COR-L47 (cell line): ENCODE measurements at places on chromosomes 16 and 17.
A peak's percentile ranks its signal among the peaks of the same experiment; 100 is the strongest.

GRCh38 chr17:76384987-76385891, 830 bp downstream of the SPHK1 start:
- DNase-seq, result no peak

DNA sequence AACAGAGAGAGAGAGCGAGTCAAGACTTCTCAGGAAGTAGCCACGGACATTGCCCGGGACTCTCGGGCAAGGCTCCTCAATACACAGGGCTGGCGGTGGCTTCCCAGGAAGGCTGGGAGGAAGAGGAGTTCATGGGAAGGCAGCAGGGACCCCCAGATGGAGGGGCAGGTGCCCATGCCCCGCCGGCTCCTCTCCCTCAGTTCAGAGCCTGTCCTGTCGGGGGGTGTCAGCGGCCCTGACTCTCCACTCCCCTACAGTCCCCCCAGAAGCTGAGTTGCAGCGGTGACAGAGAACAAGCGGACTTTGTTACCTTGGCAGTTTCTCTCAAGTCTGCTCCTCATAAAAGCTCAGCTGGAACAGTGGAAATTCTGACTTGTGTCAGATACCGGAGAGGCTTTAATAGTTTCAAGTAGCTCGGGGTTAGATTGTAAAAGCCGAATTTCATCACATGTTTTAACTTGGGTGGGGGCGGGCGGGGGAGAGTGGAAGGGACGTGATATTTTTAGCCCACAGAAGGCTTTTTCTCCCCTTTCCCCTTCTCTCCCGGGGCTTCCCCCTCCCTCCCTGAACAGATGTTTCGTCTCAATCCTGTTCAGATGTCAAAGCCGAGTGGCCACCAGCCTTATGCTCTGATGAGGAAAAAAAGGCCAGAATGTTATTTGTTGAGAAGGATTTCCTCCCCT, 65.2 kb downstream of the NKD1 start:
- no peak for DNase-seq

- DNase-seq, result no peak
Measured at GRCh38 chr17:34300652-34301370, 15.3 kb downstream of the CCL11 start.

- DNase-seq, result peak; percentile 83
Measured at GRCh38 chr16:89924297-89924924, 1.3 kb downstream of the TUBB3 start.

DNA sequence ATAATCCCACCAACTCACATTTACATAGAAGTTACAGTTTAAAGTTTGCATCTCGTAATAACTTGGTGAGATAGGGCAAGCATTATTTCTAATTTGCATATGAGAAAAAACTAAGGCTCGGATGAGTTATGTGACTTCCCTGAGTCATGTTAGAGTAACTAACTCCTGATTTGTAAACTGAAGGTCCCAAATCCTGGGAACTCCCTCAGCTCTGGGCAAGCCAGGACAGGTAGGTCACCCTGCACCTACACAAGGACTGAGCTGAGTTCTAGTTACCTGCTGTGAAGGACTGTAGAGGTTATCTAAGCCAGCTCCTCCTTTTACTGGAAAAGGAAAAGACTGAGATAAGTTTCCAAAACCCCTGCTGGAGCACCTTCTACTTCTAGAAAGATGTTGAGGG, 92.1 kb upstream of the HLF start:
- no peak for DNase-seq

GRCh38 chr17:63033142-63033541, 67.1 kb downstream of the TANC2 start:
- DNase-seq, result no peak

DNA sequence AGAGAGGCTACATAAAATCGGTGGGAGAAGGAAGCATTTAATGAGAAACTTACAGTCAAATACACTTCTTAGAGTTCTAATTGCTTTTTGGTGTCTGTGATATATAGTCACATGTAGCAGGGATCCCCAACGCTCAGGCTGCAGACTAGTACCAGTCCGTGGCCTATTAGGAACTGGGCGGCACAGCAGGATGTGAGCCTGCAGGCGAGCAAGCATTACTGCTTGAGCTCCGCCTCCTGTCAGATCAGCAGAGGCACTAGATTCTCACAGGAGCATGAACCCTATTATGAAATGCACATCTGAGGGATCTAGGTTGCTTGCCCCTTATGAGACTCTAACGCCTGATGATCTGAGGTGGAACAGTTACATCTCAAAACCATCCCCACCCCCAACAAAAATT, 158.5 kb downstream of the TANC2 start:
- DNase-seq, result no peak

DNA sequence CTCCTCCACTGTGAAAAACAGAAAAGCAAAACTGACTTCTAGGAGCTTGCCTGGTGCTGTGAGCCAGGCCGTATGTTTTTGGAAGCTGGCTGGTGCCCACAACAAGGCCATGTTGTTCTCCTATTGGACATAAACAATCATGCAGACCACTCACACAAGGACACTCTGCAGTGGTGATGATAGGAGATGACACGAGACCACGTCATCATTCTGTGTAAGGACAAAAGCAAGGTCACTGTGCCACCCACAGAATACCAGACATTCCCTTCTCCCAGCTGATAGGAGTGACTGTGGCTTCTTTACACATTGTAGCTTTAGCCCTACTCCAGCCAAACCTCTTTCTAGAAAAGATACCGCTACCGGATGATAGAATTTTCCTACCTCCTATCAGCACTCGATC, 47.7 kb upstream of the LCMT1 start:
- no peak for DNase-seq

GRCh38 chr17:77770331-77771105, 188.0 kb upstream of the TNRC6C start:
- no peak for DNase-seq

DNA sequence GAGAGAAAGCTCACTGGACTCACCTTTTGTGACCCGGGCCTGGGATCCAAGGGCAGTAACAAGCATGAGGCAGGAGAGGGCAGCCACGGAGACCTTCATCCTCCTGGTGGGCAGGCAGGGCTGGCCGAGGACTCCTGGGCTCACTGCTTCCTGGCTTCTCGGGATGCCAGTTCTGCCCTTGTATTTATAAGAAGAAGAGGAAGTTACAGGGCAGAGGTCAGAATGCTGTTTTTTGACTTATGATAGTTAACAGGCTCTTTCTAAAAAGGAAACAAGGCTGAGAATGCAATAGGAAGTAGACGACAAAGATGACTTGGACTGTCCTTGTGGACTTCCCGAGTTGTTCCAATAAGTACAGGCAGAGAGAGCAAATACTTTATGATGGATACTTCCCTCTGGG, at the start of gene CCL23:
CCL23 (minus strand) TSS at position 174 of the 400 bp plus-strand sequence; CDS start at position 99, 75 bp downstream.
- no peak for DNase-seq

GRCh38 chr17:348692-349425, 3.7 kb downstream of the RPH3AL start:
- peak; percentile 19 for DNase-seq

GRCh38 chr16:66223176-66223780, 143.2 kb upstream of the CDH5 start:
- no peak for DNase-seq

DNA sequence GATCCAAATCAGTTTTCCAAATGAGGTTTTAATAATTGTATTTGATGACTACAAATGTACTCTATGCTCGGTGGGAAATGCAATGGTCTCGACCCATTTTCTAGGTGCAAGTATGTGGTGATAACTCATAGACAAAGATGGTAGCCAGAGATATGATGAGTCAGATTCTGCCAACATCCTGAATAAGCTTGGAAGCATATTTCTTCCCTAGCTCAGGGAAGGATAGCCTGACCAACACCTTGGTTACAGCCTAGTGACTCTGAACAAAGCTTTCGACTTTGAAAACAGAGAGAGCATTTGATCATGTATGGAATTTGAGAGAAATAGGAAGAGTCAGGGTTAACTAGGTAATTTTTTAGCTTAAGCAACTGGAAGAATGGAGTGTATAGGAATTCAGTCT, 128.3 kb upstream of the MYOCD start:
- no peak for DNase-seq

- no peak for DNase-seq
Measured at GRCh38 chr16:29892458-29892813, 6.9 kb downstream of the SEZ6L2 start.

DNA sequence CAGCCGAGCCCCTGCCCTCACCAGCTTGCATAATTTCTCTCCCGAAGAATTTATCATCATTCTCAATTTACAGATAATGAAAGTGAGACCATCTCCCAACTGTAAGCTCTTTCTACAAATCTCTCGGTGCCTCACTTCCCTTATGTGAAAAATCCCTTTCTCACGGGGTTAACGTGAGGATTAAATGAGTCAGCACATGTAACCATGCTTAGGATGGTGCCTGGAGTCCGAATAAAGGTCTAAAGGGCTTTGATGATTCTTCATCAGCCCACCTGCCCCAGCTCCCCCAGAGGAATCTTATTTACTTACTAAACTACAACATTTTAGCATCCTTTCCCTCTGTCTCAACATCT, 24.8 kb upstream of the PIK3R6 start:
- no peak for DNase-seq

GRCh38 chr16:85935974-85936760, 37.2 kb downstream of the IRF8 start:
- no peak for DNase-seq

DNA sequence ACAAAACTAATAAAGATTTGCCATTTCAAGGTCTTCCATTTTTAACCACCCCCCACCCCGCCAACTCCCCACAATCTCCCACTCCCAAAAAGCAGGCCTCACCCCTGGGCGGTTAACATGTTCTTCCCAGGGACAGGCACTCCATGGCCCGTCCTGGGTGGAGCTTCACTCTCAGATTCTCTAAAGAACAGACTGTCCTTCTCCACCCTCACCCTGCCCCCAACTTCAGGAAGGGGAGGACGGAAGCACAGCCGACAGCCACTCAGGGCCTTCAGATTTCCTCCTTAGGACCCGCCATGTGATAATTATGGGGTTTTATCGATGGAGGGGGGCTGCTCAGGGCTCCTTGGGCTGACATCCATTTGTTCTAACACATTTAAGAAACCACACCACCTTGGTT, 61.9 kb downstream of the ZFHX3 start:
- no peak for DNase-seq

GRCh38 chr17:17837966-17838962, 1.5 kb upstream of the SREBF1 start:
- no peak for DNase-seq

DNA sequence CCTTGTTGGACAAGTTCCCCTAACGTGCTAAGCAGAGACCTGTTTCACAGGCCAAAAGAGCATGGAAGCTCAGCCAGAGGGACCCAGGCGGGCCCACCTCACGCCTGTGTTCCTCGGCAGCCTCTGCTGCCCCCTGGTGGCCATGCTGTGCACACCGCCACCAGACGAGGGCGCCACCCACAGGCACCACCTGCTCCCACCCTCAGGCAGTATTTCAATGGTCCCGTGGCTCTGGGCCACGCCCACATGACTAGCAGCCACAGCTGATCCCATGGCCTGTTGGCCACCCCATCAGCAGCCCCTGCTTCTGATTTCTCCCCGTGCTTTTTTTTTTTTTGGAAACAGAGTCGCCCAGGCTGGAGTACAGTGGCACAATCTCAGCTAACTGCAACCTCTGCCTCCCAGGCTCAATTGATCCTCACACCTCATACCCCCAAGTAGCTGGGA, 18.9 kb downstream of the MPG start:
- DNase-seq, result peak; percentile 85

GRCh38 chr17:72515291-72516065, 394.7 kb downstream of the SOX9 start:
- peak; percentile 23 for DNase-seq

DNA sequence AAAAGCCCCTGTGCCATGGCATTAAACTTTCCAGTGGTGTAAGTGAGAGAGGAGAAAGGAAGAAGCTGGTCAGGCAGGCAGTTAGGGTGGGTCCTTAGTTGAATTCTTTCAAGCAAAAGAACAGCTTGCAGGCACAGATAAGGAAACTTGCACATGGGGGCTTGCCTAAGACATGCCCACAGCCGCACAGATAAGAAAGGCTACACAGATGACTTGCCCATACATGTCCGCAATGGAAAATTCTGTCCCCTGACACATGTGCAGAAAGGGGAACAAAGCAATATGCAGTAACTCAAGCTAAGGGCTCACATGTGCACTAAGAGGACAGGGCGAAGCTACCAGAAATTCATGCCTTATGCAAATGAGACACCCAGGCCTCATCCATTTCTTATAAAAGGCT, 69.9 kb downstream of the GSG1L start:
- DNase-seq, result no peak

DNA sequence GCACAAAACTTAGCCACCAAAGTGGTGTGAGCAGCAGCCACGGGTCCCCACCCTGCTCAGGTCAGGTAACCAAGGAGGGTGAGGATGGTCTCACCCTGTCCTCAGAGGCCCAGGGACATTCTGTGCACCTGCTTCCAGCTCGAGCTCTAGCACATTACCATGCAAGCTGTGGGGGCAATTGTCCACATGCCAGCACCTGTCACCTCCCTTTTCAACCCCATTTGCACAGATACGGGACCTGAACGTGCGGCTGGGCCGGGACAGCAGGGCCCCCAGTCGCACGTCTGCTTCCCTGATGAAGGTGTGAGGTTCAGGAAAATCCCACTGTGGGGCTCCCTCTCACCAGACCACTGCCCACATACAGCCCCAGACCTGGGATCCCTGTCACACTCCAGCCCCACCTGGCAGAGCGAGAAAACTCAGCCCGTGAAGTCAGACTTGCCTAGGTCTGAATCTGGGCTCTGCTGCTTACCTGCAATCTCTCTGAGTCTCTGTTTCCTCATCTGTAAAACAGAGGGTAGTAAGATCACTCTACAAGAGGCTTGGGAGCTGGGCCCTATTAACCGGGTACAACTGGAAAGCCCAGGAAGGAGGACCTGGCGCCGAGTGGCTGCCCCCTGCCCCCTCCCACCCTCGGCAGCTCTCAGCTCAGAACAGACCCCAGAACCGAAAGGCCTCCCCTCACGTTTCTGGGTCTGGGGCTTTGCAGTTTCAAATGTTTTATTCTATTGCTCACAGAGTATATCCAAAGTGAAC, 7.9 kb downstream of the WFIKKN2 start:
- no peak for DNase-seq

DNA sequence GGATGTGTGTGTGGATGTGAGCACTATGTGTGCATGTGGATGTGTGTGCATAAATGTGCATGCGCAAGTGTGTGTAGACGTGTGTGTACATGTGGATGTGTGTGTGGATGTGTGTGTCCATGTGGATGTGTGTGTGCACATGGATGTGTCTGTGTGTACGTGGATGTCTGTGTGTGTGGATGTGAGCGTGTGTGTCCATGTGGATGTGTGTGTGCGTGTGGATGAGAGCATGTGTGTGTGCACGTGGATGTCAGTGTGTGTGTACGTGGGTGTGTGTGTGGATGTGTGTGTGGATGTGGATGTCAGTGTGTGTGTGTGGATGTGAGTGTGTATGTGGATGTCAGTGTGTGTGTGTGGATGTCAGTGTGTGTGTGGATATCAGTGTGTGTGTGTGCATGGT, 63.6 kb upstream of the DOC2B start:
- no peak for DNase-seq
